ENCODE measurements at places on chromosomes 12 and 14.

GRCh38 chr12:28857369-28857768 lies 291.7 kb upstream of the FAR2 start:
- no peak for DNase-seq

GRCh38 chr12:3409662-3410061 lies 81.3 kb upstream of the PRMT8 start:
- no peak for DNase-seq

- DNase-seq, result no peak
Observed at GRCh38 chr12:127942981-127943380, 324.0 kb upstream of the TMEM132C start.

GRCh38 chr14:89424241-89424640 lies 7.2 kb upstream of the FOXN3 start:
- no peak for DNase-seq

DNA sequence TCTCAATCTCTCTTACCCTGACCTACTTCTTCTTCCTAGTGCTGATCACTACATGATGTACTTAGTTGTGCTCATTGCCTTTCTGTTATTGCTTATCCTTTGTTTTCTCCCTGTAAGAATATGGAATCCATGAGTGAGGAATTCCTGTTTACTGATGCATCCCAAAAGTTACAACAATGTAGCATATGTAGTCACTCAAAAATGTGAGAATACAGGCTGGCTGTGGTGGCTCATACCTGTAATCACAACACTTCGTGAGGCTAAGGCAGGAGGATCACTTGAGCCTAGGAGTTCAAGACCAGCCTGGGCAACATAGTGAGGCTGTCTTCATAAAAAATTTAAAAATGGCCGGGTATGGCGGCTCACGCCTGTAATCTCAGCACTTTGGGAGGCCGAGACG lies 8.0 kb upstream of the WDR20 start:
- no peak for DNase-seq

- DNase-seq, result no peak
Observed at GRCh38 chr12:55957106-55957859, 8.6 kb downstream of the PMEL start.

- no peak for DNase-seq
Observed at GRCh38 chr12:104929977-104930376, 28.1 kb downstream of the SLC41A2 start.

DNA sequence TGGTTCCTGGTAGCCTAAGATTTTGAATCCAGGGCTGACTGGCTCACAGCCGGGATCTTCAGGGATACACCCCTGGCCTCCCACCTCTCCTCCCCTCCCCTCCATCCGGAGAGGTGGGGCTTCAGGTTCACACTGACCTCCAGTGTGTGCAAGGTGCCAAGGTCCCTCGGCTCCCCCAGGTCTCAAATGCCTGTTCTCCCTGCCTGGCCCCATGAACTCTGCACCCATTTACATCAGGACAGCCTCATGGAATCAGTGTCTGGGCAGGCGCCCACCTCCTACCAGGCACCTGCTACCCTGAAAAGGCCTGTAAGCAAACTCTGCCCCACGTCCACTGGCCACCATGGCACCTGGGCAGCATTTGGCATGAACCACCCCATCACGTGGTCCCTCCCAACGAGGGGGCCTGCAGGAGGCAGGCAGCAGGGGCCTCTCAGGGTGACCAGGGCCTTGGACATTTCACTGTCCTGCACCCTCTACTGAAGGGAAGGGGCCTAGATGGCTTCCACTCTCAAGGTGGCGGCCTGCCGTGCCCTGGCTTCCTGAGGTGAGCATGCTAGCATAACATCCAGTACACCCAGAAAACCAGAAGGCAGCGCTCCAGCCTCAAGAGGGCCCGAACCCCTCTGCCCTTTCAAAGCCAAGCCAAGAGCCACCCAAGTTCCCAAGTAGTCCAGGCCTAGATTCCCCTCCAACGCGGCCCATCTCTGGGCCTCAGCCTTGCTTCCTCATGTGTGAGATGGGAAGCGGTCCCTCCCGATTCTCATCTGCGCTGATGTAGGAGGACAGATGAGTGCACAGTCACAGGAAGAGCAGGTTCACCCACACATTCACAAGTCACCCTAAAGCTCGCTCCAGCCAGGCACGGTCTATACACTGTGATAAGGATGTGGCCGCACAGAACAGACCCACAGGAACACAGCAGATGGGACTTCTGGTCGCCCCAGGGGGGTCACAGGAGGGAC lies 37.3 kb downstream of the CCDC85C start:
- DNase-seq, result no peak

DNA sequence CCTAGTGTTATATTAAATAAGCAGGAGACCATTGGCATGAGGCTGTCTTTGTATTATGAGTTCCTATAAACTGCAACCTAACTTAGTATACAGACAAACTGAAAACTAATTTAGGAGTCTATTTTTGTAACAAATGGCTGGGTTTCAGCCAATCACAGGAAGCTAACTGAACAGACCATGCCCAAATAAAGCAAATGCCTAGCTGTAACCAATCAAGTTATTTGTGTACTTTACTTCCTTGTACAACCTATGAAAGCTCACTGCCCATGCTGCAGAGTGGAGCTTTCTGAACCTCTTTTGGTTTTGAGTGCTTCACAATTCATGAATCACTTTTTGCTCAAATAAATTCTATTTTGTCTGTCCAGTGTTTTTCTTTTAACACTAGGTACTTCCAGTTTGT lies 41.6 kb downstream of the GUCY2C start:
- no peak for DNase-seq

DNA sequence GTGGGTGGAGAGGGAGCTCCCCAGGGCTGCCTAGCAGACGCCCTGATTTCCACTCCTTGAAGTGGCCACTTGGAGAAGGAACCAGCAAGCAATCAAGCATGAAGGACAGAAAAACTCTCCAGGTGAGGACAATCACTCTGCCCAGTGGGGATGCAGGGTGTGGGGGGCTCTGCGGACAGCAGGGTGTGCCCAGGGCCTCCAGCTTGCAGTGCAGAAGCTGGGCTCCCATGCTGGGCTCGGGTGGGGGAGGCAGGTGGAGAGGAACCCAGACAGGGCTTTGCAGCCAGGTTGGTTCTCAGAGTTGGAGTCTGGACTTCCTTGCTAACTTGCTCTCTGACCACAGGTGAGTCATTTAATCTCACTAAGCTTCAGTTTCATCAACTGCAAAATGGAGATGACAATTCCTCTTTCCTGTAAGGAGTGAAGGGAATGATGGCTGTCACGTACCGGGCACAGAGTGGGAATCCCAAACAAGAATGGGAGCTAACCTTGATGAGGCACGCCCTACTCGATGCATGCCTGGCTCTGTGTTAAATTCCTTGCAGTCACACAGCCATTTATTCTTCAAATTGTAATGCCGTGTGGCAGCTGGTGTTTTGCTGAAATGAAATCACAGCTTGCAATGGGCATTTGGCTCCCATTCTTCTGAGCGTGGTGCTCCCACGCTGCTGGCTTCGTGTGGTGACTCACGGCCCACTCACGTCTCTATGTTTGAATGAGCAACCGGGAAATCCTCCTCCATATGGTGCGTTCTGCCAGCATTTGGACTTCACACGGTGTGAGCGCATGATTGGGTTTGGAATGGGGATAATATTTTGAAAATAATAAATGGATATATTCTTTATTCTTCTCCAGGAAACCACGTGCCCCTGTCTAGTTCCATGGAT lies 75.2 kb downstream of the PRIMA1 start:
- DNase-seq, result no peak

- no peak for DNase-seq
Observed at GRCh38 chr12:109247831-109248654, 61.0 kb downstream of the FOXN4 start.

DNA sequence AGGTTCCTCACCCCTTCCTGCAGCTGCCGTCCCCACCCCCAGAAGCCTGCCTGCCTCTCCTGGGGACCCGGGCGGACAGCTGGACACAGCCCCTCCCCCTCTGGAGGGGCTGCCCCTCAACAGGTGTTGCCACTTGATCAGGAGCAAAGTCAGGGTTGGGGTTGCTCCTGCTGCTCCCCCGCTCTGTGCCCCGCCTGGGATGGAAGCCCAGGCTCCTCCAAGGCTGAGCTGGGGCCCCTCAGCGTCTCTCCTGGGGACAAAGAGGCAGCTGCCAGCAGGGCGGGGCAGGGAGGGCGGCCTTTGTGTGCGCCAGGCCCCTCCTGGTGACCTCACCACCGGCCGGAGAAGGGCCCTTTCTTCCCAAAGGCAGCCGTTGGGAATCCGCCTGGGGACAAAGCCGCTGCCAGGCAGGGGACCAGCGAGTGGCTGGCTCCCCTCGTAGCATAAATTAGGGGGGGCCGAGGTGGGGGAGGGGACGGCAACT lies 13.7 kb downstream of the TRMT61A start:
- DNase-seq, result no peak

DNA sequence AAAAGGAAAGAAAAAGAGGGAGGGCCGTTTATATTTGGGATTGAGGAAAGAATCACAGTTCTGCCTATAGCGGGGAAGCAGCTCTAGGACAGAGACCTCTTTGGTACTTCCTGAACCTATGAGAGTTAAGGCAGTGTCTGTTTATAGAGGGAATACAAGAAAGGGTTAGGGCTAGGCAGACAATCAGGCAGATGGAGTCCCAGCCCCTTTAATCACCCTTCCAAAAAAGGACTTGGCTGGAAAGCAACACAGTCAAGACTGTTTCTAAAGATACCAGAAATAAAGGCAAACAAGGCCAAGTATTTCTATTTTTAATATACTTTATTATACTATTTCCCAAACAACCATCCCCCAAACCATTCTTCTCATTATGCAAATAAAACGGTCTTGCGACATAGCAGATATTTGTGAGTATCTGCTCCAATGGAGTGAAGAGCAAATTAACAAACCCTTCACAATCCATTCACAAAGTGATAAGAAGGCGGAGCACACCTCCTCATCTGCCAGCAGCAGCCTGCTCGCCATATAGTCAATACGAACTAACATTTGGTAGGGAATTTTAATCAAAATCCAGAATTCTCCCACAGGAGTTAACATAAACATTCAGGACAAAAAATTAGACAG lies 697 bp upstream of the GRIP1 start:
- DNase-seq, result no peak

DNA sequence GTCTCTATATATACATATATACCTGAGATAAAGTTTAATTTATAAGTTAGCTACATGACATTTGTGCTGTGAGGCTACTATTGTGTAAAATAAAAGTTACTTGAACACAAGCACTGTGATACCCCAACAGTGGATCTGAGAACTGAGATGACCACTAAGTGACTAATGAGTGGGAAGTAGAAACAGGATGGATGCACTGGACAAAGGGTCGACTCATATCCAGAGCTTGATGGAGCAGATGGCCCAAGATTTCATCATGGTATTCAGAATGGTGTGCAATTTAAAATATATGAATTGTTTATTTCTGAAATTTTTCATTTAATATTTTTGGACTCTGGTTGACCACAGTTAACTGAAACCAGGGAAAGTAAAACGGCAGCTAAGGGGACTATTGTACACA lies 908.6 kb upstream of the MDGA2 start:
- no peak for DNase-seq

DNA sequence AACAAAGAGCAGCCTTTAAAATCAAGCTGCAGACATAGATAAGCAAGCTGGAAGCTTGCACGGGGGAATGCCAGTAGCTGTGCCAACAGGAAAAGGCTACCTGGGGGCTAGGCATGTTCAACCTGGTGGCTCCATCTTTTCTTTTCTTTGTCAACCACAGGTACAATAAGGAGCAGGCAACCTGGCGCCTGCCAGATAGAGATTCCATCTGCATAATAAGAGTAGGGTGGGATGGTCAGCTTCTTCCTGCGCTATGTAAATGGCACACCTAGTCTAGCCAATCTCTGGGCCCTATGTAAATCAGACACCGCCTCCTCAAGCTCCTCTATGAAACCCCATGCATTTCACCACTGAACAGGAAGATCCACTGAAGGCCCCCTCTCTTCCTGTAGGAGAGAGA lies 87.4 kb upstream of the PKP2 start:
- no peak for DNase-seq

DNA sequence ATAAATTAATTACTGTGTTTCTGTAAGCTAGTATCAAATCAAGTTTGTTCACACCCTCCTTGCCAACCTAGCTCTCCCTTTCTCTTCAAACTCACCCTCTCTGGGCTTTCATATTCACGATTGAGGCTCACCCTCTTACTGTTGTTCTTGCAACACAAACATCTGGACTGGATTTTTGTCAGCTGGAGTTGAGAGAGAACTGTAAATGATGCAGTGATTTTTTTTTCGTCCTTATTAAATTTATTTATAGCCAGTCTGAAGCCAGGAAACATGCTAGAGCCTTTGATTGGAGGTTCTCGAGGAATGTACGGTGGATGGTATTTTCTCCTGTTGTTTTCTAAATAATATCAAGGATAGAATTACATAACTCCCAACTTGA lies 485.1 kb downstream of the ZFP36L1 start:
- DNase-seq, result no peak

DNA sequence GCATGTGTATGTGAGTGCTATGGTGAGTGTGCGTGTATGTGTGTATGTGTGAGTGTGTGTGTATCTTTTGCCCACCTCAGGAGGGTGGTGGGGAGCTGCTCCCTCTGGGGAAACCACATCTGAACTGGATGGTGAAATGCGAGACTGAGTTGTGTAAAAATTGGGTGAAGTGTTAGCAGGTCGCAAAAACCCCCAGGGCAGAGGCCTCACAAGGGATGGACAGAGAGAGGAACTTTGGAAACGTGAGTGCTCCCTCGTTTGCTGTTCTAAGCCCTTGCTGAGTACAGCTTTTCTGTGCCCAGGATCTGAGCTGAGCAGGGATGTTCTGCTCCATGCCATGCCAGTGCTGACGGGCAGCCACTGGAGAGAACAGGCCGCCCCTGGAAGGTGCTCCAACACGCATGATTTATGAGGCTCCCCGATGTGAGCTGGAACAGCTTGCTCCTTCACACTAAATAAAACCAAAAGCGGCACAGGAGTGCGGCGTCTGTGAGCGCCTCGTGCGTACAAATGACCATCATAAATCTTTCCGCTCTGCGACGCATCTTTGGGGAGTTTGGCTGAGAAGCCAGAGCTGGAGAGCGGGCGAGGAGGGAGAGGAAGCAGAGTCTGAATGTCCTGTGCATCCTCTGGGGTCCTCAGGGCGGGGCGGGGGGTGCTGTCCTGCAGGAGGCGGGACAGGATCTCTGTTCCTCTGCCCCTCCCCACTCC lies 14.1 kb upstream of the GALNT9 start:
- DNase-seq, result no peak

DNA sequence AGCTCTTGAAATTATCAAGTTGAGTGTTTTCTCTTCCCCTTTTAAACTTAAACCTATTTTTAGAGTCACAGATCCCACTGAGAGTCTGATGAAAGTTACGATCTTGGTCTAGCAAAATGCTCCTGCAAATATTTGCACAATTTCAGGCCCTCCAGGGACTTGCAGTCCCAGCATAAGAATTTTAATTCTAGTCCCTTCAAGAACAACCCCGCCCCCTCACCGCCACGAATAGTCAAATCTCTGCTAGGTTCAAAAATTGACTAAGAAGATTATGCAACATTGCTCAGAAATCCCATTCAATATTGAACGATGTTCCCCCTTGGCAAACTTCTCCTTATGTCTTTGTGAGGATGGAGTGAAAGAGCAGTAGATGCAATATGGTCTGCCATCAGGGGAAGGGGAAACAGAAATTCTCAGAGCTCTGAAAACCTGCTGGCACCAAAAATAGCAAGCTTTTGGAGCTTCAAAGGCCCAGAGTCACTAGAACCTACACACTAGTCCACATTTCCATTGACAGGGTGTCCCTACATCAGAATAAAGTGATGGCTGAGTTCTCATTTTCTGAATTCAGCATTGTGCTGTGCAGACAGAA lies 127.5 kb upstream of the CCDC175 start:
- DNase-seq, result no peak

- DNase-seq, result no peak
Observed at GRCh38 chr12:112946236-112947000, 8.1 kb downstream of the OAS3 start.

- DNase-seq, result no peak
Observed at GRCh38 chr12:101823891-101824290, 6.9 kb downstream of the GNPTAB start.

Measured in retinal pigment epithelial cell (primary cell).